Panc1 (cell line): ENCODE measurements at places on chromosomes 5 and 9. TPM values are rescaled to one million over a fixed set of nuclear protein-coding genes. Genes with fewer than 3 reads are reported as not detected.

The IRX1 gene
- total RNA-seq, result not detected

The PLAC8L1 gene
- 0.49 TPM for total RNA-seq

The NR2F1-AS1 gene
- total RNA-seq, result 27.0 TPM

The ENG gene
- 25.1 TPM for total RNA-seq

The NUTM2F gene
- total RNA-seq, result not detected

The SEMA5A gene
- total RNA-seq, result 0.15 TPM

The RFESD gene
- 2.2 TPM for total RNA-seq

The AGXT2 gene
- total RNA-seq, result not detected

The PCDHGA5 gene
- 0.67 TPM for total RNA-seq

The PTGS1 gene
- 61.2 TPM for total RNA-seq

The FOXD1 gene
- 63.3 TPM for total RNA-seq

GRCh38 chr9:92044936-92045335, 70.3 kb downstream of the SPTLC1 start:
- no peak for DNase-seq

- no peak for DNase-seq
Observed at GRCh38 chr9:95497772-95498171, 19.0 kb downstream of the PTCH1 start.

DNA sequence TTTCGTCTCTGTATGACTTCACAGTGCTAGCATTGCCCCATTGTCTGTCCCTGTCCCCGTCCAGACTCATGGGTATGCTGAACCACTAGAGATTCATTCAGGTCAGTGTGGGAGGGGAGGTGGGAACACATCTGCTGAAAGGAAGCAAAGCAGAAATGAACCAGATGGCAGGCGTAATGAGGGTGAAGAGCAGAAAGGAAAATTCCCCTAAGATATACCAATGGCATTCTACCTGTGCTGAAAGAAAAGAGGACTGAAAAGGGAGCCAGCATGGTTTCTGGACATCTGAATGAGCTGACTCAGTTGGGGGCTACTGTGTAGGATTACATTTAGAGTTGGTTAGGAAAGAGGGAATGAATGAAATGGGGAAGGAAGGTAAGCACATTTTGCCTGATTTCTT, 678.7 kb downstream of the MAT2B start:
- DNase-seq, result no peak

GRCh38 chr5:60545551-60545950, 154.4 kb downstream of the DEPDC1B start:
- no peak for DNase-seq

DNA sequence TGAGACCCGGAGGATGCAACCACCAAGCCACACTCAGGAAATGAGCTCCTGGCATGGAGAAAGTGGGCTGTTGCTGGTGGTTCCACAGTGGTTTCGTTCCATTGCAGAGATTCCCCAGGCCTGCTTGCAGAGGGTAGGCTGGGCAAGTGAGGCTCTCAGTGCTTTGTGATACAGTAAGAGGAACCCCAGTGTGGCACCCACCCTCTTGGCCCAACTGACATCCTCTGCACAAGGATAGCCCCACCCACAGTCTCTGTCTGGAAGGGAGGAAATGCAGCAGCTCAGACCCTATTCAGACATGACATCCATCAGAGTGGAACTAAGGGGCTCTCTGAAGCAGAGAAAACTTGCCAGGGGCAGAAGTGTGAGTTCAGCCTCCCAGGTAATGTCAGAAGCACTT, 69.6 kb upstream of the FSTL4 start:
- DNase-seq, result no peak

DNA sequence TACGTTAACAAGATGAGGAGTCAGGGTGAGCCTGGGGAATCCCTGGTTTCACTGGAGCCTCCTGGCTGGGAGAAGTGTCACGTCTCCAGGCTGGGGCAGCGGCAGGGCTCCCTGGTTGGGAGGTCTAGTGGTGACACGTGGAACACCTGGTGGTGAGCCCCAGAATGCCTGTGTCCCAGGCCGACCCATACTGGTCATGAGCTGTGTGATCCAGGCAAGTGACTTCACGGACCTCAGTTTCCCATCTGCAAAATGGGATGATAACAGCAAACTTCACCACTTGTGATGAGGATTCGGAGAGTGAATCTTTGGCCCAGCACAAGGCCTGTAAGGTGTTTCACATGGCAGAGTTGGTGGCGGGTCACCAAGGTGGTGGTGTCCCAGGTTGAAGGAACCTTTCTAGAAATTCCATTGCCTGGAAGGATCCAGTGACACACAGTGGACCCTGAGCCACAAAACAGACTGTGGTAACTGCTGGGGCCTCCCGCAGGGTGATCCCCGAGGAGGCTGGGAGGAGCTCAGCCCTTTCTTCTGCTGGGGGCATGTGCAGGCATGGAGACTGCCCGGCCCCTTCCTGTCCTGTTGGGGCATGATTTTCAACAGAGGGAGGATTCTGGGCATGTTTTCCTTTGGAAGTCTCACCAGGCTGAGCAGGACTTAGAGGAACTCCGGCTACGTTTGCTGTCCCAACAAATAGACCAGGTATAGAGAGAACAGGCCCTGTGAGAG, 153.9 kb upstream of the IER5L start:
- no peak for DNase-seq

GRCh38 chr9:123090198-123090896, 56.9 kb downstream of the GPR21 start:
- DNase-seq, result no peak

- DNase-seq, result no peak
Observed at GRCh38 chr5:139982157-139982974, 60.7 kb downstream of the NRG2 start.

DNA sequence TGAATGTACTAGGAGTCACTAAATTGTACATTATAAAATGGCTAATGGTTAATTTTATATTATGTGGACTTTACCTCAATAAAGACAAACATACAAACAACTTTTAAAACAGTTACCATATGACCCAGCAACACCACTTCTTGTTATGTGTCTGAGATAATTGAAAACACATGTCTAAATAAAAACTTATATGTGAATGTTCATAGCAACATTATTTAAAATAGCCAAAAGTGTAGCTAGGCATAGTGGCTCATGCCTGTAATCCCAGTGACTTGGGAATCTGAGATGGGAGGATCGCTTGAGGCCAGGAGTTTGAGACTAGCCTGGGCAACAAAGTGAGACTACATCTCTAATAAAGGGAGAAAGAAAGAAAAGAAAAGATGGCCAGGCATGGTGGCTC, 22.9 kb downstream of the SLC35A4 start:
- no peak for DNase-seq

- DNase-seq, result no peak
Observed at GRCh38 chr5:7225826-7226225, 170.1 kb upstream of the ADCY2 start.

DNA sequence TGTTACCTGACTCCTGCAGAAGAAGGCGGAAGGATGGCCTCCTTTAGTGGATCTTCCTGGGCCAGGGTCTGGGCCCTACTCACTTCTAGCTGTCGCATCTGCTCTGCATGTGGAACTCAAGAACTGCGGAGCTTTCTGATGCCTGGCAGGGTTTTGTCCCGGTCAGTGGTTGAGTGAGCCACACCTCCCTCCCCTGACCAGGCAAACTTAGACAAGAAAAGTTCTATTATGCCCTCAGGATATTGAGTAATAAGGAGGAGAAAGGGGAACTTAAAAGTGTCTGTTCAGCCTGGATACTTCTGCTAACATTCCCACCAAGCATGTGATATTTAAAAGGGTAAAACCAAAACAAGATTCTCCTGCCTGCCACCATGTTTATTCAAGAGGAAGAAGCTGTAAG, at the start of gene FYB1:
Gene FYB1, minus strand, starts transcription at position 127 of the 400 bp plus-strand sequence. CDS start 16,603 bp downstream, outside the sequence.
- DNase-seq, result no peak

DNA sequence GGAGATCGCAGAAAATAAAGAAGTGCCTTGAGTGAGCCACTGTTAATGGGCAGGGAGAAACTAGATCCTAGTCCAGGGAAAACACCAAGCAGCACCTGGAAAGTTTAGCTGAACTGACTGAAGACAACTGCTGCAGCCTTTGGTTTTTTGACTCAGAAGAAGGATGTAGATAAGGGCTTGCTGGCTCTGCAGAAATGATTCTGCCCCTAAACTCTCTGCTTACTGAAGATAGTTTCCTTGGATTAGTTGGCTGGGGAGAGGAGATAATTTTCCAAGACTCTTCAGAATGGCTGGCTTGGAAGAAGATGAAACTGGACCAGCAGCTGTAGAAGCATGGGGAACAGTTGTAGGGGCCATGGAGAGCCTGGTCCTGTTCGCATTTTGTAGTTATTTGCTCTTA, 471.8 kb downstream of the KDM4C start:
- no peak for DNase-seq

DNA sequence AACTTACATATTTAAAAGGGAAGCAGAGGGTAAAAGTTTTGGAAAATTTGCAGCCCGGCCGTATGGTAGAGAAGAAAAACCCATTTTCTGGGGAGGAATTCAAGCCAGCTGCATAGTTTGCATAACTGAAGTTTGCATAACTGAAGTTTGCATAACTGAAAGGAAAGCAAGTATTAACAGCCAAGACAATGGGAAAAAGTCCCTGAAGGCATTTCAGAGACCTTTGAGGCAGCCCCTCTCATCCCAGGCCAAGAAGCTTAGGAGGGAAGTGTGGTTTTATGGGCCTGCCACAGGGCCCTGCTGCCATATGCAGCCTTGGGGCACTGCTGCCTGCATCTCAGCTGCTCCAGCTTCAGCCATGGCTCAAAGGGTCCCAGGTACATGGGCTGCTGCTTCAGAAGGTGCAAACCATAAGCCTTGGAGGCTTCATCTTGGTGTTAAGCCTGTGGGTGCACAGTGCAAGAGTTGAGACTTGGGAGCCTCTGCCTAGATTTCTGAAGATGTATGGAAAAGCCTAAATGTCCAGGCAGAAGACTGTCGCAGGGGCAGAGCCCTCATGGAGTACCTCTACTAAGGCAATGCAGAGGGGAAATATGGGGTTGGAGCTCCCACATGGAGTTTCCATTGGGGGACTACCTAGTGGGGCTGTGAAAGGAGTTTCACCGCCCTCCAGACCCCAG, 36.9 kb upstream of the CXCL14 start:
- DNase-seq, result no peak

- DNase-seq, result no peak
Observed at GRCh38 chr9:128913048-128913900, 7.5 kb upstream of the PHYHD1 start.

DNA sequence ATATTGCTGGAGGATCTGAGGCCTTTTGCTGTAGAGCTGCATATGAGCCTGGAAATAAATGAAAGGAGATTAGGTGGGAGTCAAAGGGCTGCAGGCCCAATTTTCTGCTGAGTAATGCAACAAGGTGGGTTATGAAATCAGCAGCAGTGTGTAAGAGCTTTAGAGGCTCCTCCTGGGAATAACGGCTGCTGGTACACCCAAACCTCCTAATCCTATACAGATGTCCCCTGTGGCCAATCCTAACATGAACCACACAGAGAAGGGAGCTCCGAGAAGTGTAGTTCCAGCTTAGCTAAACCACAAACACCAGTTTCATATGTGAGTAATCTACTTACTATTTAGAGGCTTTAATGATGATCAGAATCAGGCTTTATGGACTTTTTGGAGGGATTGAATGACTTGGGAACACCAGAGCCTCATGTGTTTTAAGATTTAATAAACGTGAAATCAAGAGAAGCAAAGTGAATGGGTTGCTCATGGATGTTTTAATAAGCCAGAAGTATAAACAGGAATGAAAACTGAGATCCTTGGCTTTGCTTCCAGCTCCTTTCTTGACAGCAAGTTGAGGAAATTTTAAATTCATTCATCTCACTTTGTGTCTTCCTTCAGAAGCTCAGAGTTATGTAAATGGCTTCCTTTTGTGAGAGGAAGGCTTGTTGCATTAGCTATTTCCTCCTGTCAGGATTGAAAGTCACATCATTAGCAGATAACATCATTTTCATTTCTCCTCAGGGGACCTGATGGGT, 437.5 kb downstream of the TMEM232 start:
- no peak for DNase-seq

- DNase-seq, result no peak
Observed at GRCh38 chr9:127423476-127423933, 677 bp upstream of the ZNF79 start.

GRCh38 chr5:96235008-96235910, 197.8 kb downstream of the PCSK1 start:
- DNase-seq, result no peak

- DNase-seq, result no peak
Observed at GRCh38 chr5:95392593-95393182, 1.5 kb downstream of the FAM81B start.

DNA sequence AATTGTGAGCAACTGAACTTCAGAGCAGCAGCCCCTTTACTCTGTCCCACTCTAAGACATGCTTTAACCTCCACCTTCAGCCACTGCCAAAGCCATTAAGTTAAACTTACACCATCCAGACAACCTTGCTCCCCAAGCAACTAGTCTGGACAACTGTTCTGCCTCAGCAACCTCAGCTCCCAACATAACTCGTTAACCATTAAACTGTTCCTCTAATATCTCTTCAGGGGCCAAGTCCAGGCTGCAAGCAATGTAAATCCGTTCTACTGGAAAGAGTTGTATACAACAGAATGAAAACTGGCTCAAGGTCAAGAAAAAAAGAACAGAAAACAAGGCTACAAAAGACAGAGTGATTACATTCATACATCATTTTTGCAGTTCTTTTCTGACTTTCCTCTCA, 131.7 kb upstream of the TARS1 start:
- no peak for DNase-seq

GRCh38 chr5:16929831-16930230, 6.3 kb downstream of the MYO10 start:
- no peak for DNase-seq

GRCh38 chr9:73853549-73853948, 643.6 kb upstream of the RORB start:
- no peak for DNase-seq

DNA sequence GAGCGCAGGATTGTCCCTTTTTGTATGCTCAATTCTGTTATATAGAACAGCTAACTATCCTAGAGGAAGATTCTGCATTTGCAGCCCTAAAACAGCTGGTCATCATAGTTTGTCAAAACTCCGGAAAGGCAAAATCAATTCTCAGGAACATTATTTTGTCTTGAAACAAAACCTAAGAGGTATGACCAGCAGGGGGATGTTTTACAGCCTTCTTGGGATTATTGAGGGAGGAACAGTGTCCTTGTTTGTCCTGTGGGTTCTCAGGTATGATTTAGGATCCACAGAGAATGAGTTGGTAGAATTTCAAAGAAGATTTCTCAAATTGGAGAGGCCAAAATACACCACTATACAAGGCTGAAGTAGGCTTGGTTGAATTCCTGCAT, 136.4 kb downstream of the ZSWIM6 start:
- no peak for DNase-seq

GRCh38 chr9:16312116-16312515, 558.4 kb downstream of the BNC2 start:
- no peak for DNase-seq

- no peak for DNase-seq
Observed at GRCh38 chr9:1495282-1496030, 445.3 kb downstream of the DMRT2 start.
